ENCODE measurements at places on chromosomes 4 and X.

- DNase-seq, result no peak
These were observed 241.1 kb upstream of the PPP1R2C start for GRCh38 chrX:43019021-43019420.

DNA sequence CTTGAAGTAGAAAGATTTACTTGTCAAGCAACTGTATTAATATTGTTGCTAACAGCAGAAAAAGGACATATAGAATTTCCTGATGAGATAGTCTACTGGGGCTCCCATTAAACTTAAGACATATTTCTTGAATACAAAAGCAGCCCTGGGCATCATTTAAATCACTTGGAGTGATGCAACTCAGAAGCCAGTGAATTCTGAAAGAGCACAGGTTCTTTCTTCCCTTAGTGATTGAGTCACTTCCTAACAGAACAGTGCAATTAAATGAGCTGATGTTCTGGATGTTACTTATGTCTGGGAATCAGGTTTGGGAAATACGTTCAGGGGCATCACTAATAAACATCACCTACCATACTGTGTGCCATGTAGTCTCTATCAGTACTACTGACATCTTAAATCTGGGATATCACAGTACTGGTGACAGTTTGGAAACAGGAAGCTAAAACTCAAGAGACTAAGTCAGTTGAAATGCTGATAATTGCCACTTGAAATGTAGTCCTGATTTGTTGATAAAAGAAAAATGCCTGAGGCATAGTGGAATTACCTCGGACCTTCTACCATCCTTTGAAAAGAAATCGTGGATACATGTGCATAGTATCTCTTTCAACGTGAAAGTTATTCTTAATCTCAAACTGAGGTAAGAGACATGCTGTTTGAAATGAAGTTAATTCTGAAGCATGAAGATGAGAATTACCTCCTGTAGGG lies 249.2 kb upstream of the GPRIN3 start:
- no peak for DNase-seq

DNA sequence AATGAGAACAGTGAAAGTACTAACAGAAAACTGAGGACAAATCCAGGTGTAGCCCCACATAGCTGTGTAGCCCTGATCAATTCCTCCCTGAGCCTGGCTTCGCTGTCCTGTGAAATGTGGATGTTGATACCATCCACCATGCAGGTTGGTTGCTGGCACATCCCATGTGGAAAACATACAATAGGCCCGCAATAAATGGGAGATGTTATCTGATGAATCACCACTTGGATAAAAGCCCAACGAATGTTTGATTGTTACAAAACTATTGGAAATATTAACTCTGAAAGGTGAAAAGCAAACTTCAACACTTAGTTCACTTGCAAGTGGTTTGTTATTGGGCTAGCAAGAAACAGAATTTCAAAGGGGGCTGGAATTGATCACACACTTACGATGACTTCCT lies 186.3 kb upstream of the FTHL17 start:
- no peak for DNase-seq

DNA sequence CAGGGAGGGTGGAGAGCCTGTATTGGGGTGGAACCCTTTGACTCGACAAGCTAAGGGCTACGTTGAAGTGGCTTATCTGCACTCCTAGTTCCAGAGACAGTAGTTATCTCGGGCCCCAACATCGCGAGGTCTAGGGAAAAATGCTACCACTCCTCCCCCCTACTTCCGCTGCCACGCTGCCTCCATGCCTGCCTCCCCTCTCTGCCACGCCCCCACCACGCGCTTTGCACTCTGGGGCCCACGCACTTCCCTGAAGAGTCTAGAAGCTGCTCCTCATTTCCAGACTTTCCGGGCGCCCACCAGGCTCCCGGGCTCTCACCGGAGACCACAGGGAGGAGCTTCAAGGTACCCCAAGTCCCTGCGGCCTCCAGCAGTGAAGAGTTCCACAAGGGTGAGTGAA lies at the start of gene PASD1:
PASD1 (plus strand) TSS at position 227 of the 400 bp plus-strand sequence. CDS start 37,879 bp downstream, outside the sequence.
- no peak for DNase-seq

DNA sequence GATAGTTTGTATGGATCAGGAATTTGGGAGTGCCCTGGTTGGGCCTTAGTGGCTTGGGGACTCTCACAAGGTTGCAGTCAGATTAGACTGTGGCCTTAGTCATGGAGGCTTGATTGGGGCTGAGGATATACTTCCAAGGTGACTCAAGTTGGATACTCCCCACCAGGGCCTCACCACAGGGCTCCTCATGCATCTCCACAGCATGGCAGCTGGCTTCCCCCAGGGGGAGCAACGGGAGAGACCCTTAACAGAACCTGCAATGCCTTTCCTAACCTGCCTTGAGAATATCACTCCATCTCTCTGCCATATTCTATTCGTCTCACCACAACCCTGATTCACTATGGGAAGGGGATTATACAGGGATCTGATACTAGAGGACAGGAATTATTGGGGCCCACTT lies 161.9 kb downstream of the RELL1 start:
- DNase-seq, result no peak

DNA sequence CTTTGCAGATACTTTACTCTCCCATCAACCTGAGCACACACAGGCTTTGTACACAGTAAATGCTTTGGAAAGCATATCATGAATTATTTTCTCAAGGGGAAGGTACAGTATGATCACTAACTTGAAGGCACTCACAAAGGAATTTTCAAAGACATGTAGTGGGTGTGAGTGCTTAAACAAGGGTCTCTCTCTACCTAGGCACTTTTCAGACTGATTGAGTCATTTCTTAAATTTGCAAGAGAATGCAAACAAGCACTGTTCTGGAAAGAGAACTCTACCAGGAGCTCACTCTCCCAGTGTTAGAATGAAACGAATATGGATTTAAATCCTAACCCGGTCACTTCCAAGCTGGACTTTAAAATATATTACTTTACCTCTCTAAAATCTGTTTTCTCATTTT lies 85.7 kb downstream of the MAML3 start:
- DNase-seq, result no peak

GRCh38 chr4:112510291-112511092 lies 5.5 kb downstream of the NEUROG2 start:
- no peak for DNase-seq

DNA sequence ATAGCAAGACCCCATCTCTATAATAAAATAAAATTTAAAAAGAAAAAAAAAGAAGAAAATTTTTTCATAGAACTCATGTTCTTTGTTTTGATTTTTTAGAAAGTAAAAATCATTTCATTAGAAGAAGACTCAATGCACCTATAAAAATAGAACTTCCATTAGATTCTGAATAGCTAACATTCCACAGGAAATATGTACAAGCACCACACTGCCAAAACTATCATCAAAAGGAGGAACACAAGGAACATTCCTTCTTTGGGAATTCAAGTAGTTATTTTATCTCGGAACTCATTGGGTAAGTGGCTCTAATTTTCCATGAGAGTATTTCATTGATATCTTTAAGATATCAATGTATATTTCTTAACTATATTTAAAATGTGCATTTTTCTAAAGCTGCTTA lies 157.6 kb downstream of the CAMK2D start:
- peak; percentile 72 for DNase-seq

DNA sequence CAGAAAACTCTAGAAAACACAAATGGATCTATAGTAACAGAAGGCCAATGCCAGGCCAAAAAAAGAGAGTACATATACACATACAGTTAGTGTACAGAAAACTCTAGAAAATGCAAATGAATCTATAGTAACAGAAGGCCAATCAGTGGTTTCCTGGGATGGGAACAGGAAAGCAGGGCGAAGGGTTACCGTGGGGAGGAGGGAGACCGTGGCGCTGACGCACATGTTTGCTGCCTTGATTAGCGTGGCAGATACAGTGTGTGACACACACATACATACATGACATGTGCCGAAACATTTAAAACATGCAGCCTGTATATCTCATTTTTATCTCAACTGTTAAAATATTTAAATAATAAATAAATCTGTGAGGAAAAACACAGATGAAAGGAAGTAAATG lies 14.7 kb downstream of the GAK start:
- no peak for DNase-seq

DNA sequence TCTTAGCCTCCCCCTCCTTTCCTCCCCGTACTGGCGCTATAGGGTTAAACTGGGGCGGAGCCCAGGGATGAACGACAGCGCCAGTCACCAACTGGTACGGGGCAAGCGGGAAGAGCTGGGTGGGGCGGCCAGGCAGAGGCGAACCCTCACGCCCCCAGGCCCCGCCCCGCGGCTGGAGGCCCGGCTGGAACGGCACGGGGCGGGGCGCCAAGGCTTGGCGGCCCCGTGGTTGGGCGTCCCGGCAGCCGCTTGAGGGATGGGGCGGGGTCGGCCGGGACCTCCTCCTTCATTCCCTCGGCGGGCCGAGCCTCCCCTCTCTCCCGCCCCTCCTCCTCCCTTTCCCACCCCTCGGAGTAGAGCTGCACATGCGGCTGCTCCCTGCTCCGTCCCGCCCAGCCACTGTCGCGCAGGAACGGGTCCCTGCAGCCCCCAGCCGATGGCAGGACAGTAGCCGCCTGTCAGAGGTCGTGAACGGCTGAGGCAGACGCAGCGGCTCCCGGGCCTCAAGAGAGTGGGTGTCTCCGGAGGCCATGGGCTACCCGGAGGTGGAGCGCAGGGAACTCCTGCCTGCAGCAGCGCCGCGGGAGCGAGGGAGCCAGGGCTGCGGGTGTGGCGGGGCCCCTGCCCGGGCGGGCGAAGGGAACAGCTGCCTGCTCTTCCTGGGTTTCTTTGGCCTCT lies at the start of gene EDA:
EDA (plus strand) TSS at position 335 of the 678 bp plus-strand sequence.
- DNase-seq, result peak; percentile 84

- DNase-seq, result no peak
These were observed 92.5 kb upstream of the PAGE3 start for GRCh38 chrX:55357236-55357635.

GRCh38 chr4:140153419-140153717 lies 616 bp downstream of the MAML3 start:
- DNase-seq, result no peak

GRCh38 chr4:80138551-80139538 lies 58.5 kb upstream of the PRDM8 start:
- peak; percentile 76 for DNase-seq

DNA sequence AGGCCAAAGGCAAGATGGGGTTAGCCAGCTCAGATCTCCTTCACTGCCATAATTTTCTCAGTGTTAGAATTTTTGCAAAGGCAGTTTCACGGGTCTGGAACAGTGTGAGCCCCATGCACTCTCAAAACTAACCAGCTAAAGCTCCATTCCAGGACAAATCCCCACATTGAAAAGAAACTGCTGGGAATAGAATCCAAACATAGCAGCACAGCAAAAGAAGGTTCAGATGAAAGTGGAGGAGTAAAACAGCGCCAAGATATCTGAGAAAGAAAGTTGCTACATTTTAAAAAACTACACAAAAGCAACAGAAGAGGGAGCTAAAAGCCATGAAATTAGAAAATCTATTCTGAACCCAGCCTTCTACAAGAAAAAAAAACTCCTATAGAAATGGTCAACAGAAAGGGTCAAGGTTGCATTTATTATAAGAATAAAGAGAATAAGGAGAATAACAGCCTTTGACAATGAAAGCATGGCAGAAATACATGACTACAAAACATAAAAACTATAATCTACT lies 39.6 kb upstream of the SLC7A3 start:
- DNase-seq, result peak; percentile 10

DNA sequence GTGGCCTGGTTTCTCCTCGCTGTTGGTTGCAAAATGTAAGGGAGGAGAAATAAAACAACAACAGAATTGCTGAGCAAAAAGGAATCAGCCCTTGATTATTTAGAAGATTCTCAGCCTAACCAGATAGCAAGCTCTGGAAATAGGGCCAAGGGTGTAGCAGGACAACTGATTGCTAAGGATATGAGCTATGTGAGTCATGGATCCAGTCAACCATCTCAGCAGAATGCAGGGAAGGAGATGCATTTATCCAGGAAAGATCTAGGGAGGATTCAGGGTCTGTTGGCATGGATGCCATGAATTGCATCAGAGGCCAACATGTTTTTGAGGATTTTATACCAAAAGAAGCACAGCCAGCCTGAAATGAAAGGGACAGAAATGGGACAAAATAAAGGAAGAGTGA lies 2.2 kb upstream of the XAGE3 start:
- DNase-seq, result peak; percentile 0

DNA sequence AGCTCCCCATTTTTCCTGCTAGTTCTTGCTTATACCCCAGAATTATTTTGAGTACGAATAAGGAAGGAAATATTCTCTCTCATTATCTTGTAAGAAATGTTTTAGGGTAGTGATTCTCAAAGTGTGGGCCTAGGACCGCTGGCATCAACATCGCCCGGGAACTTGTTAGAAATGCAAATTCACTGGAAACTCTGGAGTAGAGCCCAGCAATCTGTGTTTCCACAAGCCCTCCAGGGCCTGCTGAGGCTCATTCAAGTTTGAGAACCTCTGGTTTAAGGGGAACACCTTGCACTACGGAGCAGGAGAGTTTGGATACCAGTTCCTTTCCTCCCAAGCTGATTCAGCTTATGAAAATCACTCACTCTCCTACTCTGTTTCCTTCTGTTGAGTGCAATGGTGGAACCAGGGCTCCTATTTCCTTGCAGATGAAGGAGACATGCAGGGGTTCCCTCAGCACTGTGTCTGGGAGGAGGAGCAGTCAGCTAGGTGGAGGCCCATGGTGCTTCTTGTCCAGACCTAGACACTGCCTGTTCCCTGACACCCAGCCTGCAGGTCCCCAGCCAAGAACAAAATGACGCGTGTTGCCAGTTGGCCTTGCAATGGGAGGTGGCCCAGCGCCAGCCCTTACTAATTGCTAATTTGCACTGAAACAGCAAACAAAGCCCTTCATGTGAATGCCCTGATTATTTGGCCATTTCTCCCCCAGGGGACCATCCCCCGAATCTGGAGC lies 68.5 kb downstream of the CYTL1 start:
- DNase-seq, result no peak

GRCh38 chrX:38102240-38102639 lies 95.9 kb downstream of the SYTL5 start:
- DNase-seq, result no peak

DNA sequence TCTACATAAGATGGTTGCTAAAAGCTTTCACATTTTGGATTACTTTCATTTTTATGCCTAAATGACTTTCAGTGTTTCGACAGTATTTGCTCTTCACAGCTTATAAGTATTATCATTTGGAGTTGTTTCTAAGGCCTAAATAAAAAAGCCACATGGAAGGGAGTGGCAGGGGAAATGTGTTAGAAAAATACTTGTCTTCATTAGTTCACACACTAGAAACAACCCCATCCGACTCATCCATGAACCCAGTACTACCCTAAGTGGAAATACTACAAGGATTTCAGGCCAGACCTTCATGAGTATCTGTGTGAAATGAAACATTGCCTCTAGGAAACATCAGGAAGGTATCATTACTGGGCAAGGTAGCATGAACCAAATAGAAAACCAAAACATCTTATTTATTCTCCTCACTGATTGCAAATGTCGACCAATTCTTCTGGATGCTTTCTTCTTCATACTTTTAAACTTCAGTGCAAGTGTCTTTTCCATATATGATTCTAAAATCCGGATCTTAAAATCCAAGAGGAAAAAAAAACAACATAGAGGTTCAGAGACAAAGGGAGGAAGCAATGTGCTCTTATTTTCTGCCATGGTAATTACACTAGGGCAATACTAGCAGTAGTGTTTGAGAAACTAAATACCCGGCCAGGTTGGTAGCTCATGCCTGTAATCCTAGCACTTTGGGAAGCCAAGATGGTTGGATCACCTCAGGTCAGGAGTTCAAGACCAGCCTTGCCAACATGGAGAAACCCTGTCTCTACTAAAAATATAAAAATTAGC lies 349.4 kb downstream of the ARHGAP24 start:
- DNase-seq, result no peak

Data from fibroblast of upper back skin (primary cell).